ENCODE measurements at places on chromosomes 7 and 10. TPM values are rescaled to one million over a fixed set of nuclear protein-coding genes. Genes with fewer than 3 reads are reported as not detected.

DNA sequence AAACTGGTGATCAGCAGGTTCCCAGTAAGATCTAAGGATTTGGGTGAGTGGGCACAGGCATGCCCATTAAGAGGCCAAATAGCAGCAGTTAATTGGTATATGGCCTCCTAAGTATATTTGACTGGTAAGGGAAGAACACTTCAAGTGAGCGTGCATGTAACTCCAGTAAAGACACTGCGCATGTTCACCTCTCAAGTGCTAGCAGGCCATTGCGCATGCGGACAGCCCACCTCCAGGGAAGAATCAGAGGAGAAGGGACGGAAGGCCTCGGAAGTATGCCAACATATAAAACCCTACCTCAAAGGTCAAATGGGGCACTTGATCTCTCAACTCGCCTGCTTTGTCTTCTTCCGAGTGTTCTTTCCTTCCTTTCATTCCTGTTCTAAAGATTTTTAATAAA, 118.0 kb downstream of the ARL5B start:
- no peak for DNase-seq

DNA sequence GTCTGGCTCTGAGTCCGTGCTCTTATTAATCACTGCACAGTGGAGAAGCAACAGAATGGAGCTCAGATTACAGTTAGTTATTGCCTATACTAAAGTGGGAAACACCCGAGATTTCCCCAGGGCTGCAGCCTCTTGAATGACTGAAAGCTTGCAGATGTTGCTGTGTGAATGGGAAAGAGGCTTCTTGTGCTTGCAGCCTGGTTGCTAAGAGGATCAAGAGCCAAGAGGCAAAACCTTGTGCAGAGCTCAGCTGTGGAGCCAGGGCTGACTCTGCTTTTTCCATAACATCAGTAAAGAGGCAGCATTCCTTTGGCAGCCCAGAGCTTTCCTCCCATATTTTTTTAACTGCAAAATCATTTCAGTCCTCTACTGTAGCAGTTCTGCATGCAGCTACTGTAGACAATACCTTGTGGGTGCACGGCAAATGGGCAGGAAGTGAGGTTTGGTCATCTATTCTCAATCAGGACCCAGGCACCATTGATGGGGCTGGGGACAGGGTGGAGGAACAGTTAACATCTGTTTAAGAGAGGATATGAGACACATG, 86.5 kb downstream of the RALA start:
- no peak for DNase-seq

DNA sequence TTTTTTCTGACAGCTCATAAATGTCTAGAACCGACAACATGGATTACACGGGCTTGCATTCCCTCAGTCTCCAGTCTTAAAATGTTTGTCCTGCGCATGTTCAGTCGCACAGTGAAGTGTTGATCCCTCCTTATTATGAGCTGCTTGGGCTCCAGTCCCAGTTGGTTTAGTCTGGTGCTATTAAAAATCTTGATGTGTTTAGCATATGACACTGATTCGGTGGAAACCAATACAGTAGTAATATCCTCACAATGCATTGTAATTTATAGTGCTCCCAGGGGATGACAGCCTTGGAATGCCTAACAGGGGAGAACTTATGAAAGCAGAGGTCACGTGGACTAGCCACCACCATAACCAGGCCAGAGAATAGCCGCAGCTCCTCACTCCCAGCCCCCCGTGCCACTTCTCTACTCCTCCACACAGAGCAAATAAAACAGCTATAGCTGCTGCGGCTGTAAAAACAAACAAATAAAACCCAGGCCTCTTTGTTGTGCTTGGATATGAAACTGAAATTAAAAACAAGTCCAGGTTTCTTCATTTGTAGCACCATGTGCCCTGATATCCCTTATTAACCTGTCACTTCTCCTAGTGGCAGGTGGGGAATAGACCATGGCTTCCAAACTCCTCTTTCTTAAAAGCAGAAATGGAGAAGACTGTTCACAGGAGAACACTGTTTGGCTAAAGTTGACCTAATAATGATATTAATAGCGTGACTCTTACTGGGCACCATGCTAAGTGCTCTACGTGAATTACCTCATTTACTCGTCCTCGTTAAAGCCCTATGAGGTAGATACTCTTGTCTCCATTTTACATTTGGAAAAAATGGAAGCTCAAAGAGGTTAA, 7.7 kb downstream of the DPCD start:
- no peak for DNase-seq

- DNase-seq, result no peak
Measured at GRCh38 chr10:124240839-124241291, 147.5 kb upstream of the CHST15 start.

DNA sequence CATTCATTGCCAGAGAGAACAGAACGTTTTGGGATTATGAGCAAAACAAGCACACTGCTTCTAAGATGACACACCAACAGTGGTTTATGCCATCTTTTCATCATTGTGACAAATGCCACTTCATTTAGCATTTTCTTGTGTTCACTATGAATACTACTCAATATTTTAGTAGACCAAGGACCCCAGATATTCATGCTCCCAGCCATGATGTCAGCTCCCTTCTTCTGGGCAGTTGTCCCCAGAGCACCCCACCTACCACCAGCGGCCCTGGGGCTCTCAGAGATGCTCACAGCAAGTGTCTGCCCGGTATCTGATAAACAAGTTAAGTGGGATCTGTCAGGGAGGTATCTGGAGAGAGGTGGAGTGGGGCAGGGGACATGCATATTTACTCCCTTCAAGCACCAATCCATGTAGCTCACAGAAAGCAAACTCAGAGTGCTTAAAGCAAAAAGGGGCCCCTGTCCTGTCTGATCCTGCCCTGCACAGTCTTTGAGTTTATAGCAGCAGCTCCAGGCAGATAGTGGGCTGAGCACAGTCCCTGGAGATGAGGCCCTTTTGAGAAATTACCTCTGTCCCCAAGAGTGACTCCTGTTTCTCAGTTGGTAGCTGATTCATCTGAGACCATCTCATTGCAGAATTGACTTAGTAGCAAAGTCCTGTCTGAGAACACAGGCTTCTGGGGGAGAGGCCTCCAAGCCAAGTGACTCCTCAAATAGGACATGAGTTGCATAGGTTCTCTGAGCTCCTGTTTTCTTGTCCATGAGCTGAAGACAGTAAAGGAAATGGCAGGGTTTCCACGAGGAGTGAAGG, 281.8 kb upstream of the KLF6 start:
- no peak for DNase-seq

DNA sequence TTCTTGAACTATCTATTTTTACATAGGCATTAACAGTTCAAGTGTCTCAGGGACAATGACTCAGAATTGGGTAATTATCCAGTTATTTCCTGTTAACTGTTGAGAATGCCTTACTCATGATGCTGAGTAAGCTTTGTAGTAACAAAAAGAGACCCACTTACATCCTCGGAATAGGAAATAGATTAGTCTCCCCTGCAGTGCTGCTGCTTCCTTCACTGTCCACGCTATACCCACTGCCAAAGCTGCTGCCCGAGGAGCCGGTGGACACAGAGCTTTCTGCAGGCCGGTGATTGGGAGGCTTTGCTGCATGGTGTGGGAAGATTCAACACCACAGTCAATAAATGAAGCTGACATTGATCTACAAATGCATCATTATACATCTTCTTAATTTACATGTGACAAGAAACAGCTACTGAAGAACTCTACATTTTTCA, 357.1 kb downstream of the PCLO start:
- no peak for DNase-seq

DNA sequence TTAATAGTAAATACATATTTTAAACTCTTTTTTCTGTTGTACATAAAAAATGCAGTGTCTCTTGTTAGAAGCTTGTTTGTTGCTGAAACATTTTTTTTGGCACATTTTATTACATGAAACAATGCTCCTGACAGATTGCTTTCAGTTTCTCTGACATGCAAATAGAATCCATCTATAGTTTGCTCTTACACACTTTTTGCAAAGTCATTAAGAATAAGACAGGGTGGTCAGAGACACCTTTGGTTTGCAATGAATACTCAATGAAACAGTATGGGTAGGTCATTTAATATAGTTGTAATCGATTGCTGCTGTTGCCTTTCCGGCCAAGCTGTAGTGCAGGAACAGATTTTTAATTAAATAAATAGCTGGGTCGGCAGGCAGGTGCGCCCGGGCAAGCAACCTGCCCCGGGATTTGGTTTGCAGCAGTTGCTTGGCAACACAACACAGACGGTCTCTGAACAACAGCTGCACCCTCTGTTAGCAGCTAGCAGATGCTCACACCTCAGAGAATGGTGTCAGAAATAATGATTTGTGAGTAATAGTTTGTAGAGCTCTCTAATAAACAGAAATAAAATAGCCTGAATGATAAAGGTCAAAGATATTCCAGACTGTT, 115.7 kb upstream of the CACNA2D1 start:
- DNase-seq, result no peak

DNA sequence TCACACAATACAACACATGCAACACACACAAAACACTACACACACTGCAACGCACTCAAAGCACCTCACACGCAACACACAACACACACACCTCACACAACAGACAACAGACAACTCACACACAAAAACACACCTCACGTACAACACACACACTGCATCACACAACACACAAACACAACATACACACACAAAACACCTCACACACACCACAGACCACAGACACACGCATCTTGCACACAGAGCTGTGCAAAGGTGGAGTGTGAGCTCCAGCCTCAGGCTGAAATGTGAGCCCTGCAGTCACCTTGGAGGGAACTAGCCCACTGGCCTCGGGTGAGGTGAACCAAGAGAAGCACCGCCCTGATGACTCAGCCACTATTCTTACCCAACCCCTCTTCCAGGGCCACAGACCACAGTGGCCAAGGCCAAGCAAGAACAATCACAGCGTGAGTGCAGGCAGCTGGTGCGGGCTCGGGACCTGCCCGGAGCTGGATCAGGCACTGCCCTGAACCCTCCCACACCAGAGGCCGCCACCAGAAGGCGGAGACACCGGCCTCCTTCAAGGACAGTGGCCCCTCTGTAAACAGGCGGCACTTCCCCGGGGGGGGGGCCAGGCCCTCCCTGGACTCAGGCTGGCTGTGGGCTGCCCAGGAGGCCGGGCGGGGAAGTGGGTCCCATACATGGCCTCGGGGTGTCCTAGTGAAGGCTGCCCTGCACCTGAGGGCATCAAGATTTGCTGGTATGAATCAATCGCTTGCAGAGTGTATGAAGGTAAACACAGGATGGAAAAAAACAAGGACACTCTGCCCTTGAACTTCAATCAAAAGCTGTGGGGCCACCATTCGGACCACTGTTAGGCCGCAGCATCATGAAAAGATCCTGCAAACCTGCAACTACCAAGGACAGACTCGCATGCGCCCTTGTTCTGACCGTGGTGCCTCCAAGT, 106.7 kb downstream of the TNS3 start:
- DNase-seq, result peak; percentile 60

The PDZD7 gene
- total RNA-seq, result 1.6 TPM

The NOS3 gene
- total RNA-seq, result 38.1 TPM

The MEIG1 gene
- not detected for total RNA-seq

The RBM17 gene
- total RNA-seq, result 70.6 TPM
